ENCODE measurements at places on chromosomes 3 and 15. TPM values are rescaled to one million over a fixed set of nuclear protein-coding genes. Genes with fewer than 3 reads are reported as not detected.

GRCh38 chr15:68697711-68698690, 119.2 kb downstream of the CORO2B start:
- no peaks in the 10 kb centered on the region for H3K36me3 ChIP-seq
- DNase-seq = no peak
- no peaks in the 10 kb centered on the region for H3K27me3 ChIP-seq
- H3K4me1 ChIP-seq = peaks cover 14% of the 10 kb centered on the region

DNA sequence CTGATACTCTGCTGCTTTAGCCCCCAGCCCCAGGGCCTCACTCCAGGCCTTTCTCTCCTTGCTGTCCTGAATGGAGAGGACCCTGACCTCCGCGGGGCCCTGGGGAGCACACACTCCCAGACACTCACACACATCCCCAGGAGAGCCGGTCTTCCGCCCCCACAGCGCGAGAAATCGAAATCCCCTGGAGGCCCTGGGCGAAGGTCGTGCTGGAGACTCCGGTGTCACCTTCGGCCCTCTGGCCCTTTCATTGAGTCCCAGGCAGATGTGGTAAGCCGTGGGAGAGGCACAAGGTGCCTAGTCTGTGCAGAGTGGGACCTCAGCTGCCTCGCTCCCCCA, 848 bp upstream of the GOLGA8B start:
- H3K27me3 ChIP-seq = no peaks in the 10 kb centered on the region
- H3K4me3 ChIP-seq = peak overlapping the region; percentile 83
- peaks cover 14% of the 10 kb centered on the region for H3K4me1 ChIP-seq
- H3K36me3 ChIP-seq = no peaks in the 10 kb centered on the region
- peak overlapping the region; percentile 75 for H3K27ac ChIP-seq

- no peaks in the 10 kb centered on the region for H3K27me3 ChIP-seq
- H3K36me3 ChIP-seq = no peaks in the 10 kb centered on the region
- DNase-seq = no peak
- no peaks in the 10 kb centered on the region for H3K4me1 ChIP-seq
- H3K27ac ChIP-seq = no peak overlapping the region
- H3K4me3 ChIP-seq = no peak overlapping the region
Measured at GRCh38 chr15:90257776-90258175, 7.7 kb upstream of the NGRN start.

Gene ZBTB47
- 19.6 TPM for total RNA-seq

Gene GPR87
- total RNA-seq = not detected

Gene ANKUB1
- total RNA-seq = not detected

Data from stomach (tissue), 19 donors.